ENCODE measurements at places on chromosomes 12 and 14.

DNA sequence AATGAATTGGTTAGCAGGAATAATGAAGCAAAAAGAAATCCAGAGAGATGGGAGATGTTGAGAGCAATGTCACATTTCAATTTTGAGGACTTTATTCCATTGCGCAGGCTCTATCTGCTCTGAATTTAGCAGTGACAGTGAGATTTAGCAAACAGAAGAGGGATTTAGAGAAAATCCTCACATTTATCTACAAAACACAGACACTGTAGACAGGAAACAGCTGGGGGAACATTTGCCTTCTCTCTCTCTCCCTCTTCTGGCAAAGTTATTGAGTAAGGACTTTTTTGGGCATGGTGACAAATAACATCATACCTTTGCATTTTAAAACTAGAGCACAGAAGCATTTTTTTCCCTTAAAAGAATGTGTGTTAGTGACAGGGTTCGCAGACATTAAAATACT is at the start of gene IGF1:
Gene IGF1 (minus strand): TSS at position 158 of the 400 bp plus-strand sequence. CDS start 182 bp downstream, outside the sequence.
- no peak for DNase-seq

- no peak for DNase-seq
Measured at GRCh38 chr14:53226553-53226952, 73.4 kb upstream of the DDHD1 start.

GRCh38 chr12:55652352-55652751 is 15.7 kb downstream of the OR10P1 start:
- no peak for DNase-seq

DNA sequence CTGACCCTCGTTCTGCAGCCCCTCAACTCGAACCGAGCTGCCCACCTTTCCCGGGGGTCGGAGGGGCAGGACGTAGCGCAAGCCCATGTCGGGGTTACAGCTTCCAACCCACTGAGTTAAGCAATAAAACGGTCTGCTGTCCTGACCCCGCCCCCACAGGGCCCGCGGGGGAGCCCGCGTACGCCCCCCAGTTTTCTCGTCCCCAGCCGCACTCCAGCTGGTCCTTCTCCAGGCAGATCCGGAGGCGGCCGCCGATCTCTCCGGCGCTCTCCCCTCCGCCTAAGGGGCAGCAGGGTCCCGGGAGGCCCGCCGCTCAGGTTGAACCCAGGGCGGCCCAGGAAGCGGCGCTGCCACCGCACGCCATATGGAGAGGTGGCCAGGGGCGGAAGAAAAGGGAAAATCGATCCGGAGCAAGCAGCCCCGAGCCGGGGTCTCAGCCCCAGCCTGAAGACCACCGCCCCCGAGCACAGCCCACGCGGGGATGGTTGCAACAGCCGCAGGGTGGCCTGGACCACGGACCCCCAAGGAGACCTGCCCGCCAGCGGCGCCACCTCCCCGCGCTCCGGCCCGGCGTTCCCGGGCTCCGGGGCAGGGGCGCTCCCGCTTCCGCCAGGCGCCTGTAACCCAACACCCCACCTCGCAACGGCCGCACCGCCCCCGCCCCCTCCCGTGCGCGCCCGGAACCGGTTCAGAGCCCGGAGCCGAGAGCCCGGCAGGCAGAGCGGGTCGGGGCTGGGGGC is 760 bp downstream of the ACTN1 start:
- peak; percentile 66 for DNase-seq

- peak; percentile 61 for DNase-seq
Measured at GRCh38 chr14:64764641-64765520, 60.7 kb downstream of the PLEKHG3 start.

GRCh38 chr12:52514471-52515318 is 5.5 kb downstream of the KRT5 start:
- no peak for DNase-seq

GRCh38 chr12:81517296-81517695 is 241.9 kb downstream of the PPFIA2 start:
- no peak for DNase-seq

DNA sequence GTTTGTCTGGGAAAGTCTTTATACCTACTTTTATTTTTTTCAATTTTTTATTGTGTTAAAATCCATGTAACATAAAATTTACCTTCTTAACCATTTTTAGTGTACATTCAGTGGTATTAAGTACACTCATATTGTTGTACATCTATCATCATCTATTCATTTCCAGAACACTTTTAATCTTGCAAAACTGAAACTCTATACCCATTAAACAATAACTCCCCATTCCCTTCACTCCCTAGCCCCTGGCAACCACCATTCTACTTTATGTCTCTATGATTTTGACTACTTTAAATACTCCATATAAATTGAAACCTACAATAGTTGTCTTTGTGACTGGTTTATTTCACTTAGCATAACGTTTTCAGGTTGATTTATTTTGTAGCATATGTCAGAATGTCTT is 131.9 kb upstream of the SLC38A2 start:
- no peak for DNase-seq

GRCh38 chr12:116918464-116918863 is 7.7 kb downstream of the FBXW8 start:
- DNase-seq, result no peak

GRCh38 chr14:75771595-75771994 is 110.5 kb downstream of the TTLL5 start:
- DNase-seq, result no peak

GRCh38 chr12:89352492-89353187 is at the start of gene DUSP6:
TSS of gene DUSP6 (minus strand) at chr12:89352501. CDS start at chr12:89352039, 462 bp downstream.
- peak; percentile 98 for DNase-seq

GRCh38 chr12:5085896-5086295 is 42.2 kb downstream of the KCNA5 start:
- DNase-seq, result peak; percentile 65

- no peak for DNase-seq
Measured at GRCh38 chr12:26697217-26697616, 135.8 kb downstream of the ITPR2 start.

DNA sequence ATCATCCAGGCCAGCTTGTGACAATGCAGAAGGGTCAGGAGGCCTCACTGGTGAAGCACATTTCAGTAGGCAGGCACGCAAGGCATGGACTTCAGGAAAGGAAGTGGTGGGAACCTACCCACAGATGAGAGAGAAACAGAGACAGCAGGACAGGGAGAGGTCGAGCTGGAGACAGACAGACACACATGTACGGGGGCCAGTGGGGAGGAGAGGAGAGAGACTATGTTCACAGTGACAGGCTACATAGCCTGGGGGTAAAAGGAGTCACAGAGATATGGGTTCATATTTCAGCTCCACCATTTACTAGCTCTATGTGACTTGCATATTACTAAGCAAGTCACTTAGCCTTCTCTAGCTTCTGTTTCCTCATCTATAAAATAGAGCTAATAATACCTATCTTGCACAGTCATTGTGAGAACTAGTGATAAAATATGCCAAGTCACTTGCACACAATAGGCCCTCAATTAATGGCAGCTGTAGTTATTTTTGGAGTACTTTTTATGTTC is 91.1 kb upstream of the FUT8 start:
- no peak for DNase-seq

DNA sequence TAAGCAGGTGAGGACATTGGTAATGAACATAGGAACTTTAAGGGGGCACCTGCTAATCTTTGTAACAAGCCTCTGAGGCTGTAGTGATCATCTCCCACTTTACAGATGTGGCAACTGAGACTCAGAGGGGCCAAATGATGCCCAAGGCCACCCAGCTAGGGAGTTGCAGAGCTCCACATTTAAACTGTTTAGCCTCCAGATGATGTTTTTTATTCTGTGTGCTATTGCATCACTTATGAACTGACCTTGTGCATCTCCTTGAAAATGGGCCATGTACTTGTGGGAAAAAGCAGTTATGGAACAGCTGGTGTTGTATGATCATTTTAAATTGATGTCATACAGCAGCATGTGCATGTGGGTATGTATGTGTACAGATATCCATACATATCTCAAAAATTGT is 41.4 kb downstream of the TPCN1 start:
- DNase-seq, result no peak

GRCh38 chr14:106694638-106695393 is 1168.4 kb downstream of the TMEM121 start:
- DNase-seq, result no peak

- no peak for DNase-seq
Measured at GRCh38 chr12:92074889-92075288, 70.8 kb downstream of the BTG1 start.

Measured in MG63 (cell line).